Epithelial cell of esophagus (primary cell): ENCODE measurements at places on chromosomes 3 and 15.

- DNase-seq = no peak
Measured at GRCh38 chr3:164781755-164782154, 296.5 kb downstream of the SI start.

- no peak for DNase-seq
Measured at GRCh38 chr3:62532796-62533195, 159.4 kb upstream of the FEZF2 start.

- DNase-seq = no peak
Measured at GRCh38 chr3:104347291-104347690, 1019.4 kb upstream of the ALCAM start.

- no peak for DNase-seq
Measured at GRCh38 chr3:71350998-71351397, 232.5 kb downstream of the FOXP1 start.

DNA sequence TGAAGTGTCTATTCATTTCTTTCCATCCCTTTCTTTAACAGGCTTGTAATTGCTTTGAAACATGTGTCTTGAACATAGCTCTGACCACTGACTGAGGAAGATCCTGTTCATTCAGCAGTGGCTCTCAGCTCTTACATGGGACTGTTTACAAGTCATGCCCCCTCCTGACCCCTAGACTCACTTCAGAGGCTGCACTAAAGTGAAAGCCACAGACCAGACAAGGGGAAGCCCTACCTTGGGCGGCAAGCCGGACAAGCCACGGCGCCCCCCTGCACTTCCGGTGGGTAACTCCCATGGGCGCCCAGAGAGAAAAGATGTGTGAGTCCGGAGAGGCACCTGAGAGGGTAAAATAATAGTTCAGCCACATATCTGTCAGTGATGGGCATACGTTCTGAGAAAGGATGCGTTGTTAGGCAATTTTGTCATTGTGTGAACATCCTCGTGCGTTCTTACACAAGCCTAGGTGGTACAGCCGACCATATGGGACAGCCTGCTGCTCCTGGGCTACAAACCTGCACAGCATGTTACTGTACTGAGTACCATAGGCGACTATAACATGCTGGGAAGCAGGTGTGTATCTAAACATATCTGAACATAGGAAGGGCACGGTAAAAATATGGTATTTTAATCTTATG is 116.2 kb downstream of the CHSY1 start:
- no peak for DNase-seq

DNA sequence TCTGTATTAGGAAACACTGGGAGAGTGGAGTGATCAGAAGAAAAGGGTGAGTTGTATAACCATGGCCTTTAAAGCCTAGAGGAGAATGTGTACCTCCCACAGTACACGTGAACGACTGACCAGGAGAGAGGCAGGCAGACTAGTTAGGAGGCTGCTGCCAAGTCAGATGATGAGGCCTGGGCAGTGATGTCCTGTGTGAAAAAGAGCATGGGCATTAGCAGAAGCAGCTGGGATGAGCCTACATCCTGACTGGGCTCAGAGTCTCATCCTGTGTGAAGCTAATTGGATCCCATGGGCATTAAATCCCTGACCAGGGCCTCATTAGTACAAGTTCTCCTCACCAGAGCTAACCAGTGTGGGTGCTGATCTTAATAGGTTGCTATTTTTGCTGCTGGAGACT is 89.1 kb upstream of the SLC2A2 start:
- DNase-seq = no peak
